ENCODE measurements at places on chromosomes 2 and 18.

DNA sequence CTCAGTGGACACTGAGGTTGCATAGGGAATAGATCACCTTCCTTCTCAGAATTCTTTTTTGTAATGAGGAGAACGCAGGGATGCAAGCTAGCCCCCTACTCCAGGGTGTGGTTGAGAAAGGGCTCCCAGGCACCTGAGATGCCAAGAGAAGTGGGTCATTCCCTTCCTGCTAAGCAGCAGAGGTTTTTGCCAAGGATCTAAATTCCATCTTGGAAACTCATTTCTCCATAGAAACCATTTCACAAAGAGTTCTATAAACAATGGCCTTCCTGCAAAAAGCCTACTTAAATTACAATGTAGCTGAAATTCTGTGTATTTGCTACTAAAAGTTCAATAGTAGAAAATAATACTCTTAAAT lies 3.7 kb upstream of the PPP3R1 start:
- no peak for DNase-seq

DNA sequence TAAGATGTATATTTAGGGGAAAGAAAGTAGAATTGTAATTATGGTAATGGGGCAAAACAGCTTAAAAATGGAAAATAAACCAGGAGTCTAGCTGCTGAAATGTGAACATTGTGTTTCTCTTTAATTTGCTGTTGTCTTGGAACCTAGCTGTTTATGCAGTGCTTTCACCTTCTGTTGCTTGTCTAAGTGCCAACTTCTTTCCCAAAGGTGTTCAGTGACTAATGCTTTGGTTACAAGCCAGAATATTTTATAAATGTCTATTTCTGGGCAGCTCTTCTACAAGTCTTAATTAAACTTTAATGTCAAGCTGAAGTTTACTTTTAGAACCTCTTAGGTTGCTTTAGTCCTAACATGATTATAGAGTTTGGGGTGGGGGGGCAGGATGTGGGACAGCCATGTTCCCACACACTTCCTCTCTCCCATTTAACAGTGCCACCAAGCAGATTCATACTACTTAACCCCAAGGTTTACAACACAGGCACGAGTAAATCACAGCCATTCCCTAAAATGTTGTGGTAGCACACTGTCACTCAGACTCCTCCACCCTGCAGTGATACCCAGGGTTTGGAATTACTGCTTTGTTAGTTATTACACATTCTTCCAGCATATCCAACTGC lies 60.6 kb downstream of the ITGA4 start:
- DNase-seq = no peak

- DNase-seq = no peak
Observed at GRCh38 chr18:75556841-75557240, 129.3 kb upstream of the SMIM21 start.

- no peak for DNase-seq
Observed at GRCh38 chr18:33711514-33711913, 133.5 kb downstream of the ASXL3 start.

GRCh38 chr2:191977754-191978153 lies 130.9 kb upstream of the CAVIN2 start:
- DNase-seq = peak; percentile 54

DNA sequence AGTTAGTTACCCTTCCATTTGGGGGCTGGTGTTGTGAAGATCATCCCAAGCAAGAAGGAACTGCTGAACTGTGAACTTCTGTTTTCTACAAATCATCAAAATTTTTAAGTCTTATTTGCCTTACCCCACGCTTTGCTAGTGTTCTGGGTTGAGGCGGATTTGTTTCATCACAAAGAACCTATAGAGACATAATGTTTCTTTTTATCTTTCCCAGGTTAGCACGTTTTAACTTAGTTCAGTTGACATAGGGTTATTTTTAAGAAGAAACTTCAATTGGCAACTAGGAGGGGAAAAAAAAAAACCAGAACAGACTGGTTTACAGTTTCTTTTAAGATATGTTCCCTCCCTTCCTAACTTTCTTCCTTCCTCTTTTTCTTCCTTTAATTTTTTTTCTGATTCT lies 31.1 kb upstream of the CERS6 start:
- DNase-seq = no peak

GRCh38 chr2:195633974-195634373 lies 23.1 kb upstream of the SLC39A10 start:
- no peak for DNase-seq

DNA sequence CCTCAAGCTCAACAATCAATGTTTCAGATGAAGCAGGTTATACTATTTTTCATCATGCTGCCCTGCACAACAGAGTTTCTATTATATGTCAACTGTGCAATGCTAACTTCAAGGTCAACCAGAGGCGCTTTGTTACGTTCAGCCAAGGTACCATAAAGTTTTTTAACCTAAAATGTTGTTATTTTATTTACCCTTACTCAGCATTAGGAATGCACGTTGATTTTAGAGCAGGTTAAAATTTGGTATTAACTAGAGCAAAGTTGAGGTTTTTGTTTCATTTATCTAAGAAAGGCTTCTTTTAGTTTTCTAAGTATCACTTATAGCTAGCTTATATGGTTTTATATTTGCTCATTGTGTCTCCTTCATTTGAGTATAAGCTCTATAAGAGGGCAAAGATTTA lies 21.8 kb downstream of the ANKAR start:
- no peak for DNase-seq

GRCh38 chr2:135525786-135526185 lies 5.2 kb downstream of the ZRANB3 start:
- DNase-seq = no peak

- DNase-seq = no peak
Observed at GRCh38 chr18:71374294-71375000, 1085.6 kb downstream of the SOCS6 start.

GRCh38 chr2:10410001-10410822 lies 37.9 kb downstream of the ODC1 start:
- DNase-seq = no peak

GRCh38 chr2:167127135-167127534 lies 238.9 kb downstream of the XIRP2 start:
- DNase-seq = no peak

DNA sequence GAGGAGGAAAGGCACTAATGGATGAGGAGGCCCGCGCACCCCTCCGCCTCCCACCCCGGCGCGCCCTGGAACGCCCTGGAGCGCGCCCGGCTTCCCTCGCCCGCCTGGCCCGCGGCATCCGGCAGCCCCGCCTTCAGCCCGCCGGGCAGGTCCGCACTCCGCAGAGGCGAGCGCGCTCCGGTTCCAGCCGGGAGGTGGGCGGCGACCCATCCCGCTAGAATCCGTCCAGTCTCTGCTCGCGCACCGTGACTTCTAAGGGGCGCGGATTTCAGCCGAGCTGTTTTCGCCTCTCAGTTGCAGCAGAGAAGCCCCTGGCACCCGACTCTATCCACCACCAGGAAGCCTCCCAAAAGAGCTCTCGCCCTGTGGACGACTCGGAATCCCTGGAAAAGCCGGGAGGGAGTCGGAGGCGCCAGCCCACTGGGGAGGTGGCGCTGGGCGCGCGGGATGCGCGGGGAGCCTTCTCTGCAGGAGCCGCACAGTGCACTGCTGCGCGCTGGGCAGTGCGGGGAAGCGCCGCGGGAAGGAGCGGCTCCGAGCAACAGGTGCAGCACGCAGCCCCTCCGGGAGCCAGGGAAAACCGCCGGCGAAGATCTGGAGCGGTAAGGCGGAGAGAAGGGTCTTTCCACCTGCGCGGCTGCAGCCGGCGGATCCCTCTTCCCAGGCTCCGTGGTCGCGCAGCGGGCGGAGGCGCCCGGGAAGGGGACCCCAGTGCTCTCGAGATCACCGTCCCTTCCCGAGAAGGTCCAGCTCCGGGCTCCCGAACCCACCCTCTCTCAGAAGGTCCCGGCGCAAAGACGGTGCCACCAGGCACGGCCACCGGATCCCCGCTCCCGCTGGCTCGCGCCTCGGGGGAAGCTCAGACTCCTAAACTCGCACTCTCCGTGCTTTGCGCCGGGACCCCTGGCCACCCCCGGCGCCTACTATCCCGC lies at the start of gene GALR1:
GALR1 (plus strand) TSS at position 280 of the 932 bp plus-strand sequence. CDS start 701 bp downstream, outside the sequence.
- no peak for DNase-seq

DNA sequence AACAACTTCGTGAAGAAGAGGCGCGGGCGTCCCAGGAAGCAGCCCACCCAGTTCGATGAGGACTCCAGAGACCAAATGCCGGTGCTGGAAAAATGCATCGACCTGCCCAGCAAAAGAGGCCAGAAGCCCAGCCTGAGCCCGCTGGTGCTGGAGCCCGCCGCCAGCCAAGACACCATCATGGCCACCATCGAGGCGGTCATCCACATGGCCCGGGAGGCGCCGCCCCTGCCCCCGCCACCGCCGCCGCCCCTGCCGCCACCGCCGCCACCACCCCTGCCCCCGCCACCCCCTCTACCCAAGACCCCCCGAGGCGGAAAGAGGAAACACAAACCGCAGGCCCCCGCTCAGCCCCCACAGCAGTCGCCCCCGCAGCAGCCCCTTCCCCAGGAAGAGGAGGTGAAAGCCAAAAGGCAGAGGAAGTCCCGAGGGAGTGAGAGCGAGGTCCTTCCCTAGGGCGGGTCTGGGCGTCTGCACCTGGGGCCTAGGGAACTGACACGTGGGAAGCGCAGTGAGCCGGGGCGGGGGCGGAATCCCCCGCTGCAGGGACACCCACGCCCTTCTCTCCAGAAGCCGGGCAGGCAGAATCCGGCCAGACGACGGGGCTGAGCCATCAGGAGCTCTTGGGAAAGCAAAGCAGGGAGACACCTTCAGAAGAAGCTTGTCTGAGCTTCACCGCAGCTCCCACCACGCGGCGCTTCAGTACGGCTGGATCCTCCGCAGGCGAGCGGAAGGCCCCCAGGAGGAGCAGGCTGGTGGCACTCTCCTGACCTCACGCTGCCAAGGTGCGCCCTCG lies 382.8 kb downstream of the SETBP1 start:
- no peak for DNase-seq

GRCh38 chr2:36737131-36737750 lies 40.7 kb downstream of the VIT start:
- no peak for DNase-seq

DNA sequence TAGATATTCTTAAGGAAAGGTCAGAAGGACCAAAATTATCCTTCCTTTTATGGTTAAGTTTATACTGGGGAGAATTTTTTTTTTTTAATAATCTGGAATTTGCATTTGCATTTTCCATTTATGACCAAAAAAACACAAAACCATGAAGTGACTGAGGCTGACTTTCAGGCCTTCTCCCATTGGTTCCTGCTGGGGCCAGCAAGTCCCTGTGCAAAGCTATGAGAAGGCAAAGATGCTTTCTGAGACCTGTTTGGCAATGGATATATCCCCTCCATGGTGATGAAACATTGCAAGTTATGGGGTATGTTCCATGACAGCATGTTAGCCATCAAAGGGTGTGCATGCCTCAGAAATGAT lies 60.8 kb downstream of the KIAA2012 start:
- DNase-seq = peak; percentile 70

- no peak for DNase-seq
Observed at GRCh38 chr2:124339709-124340108, 314.6 kb downstream of the CNTNAP5 start.

DNA sequence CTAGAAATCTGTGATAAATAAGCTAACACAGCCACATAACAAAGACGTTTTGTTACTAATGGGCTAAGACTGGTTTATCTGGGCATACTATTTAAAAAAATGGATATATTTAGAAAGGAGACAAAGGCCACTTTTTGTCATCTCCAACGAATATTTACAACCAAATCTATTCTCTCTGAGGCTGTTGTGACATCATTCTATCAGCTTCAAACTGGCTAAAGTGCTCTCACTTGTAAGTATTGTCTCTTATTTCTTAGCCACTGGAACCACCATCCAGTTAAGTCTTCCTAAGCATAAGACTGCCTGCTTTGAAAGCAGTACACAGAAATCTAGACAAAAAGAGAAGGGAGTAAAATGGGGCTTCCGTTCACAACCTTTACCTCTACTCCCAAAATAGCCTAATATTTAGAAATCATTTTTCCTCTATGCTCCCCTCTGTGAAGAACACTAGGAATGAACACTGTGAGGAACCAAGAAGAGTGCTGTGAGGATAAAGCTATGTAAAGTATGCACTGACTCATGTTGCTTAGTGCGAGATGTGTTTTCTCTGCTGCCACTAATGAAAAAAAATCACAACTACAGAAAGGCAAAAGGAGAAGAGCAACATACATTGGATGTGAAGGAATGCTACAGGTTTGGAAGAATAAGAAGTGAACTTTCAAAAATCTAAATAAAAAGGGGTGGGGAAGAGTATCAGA lies 264.1 kb downstream of the EXOC6B start:
- DNase-seq = peak; percentile 45

DNA sequence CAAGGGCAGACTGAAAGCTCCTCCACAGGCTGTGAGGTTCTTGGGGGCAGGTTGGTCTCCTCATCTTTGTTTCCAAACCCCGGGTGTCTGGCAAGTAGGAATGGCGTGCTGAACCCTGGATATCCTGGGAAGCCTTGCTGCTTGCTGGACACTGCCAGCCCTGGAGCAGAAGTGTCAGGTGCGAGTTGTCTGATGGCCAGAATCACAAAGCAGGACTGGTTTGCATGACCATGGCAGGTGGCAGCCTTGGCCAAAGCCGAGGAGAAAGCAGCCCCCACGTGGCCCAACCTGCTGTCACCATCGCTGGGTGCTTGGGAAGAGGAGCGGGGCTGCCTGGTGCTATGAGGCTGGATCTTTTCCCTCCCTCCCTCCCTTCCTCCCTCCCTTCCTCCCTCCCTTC lies 309.5 kb upstream of the HS6ST1 start:
- DNase-seq = no peak

GRCh38 chr18:59621027-59621426 lies 76.2 kb downstream of the CCBE1 start:
- no peak for DNase-seq

- DNase-seq = peak; percentile 95
Observed at GRCh38 chr2:99278793-99279291, 22.2 kb downstream of the LYG1 start.

DNA sequence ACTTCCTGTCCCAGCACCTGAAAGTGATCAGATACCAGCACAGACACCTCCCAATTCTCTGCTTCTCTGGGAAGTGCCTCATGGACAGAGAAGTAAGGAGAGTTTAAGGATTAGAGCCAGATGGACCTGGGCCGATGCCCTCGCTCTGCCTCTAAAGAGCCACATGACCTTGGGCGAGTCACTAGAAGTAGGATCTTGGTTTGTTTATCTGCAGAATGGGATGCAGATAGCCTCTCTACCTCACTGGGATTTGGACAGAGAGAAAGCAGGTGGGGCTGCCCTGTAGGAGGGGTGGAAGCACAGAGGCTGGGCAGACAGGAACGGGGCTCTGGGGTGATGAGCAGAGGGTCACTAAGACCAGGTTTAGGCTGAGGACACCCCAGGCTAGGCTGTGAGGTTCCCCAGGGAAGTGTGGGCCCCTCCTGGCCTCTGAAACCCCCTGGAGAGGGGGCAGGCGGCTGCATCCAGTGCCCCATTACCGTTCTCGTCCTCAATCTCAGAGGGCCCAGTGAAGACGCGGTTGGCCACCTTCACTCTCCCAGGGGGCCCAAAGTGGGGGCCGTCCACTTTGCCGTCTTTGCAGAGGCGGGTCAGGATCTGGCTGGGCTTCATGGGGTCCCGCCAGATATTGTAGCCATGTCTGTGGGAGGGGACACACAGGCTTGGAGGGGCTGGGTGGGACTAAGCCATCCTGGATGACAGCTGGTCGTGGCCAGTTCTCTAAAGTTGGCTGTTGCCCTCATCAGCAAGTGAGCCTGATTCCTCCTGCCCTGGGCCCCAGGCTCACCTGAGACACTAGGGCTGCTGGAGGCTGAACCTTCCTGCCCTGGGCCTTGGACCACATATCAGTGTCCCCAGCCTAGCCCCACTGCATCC lies 13.3 kb downstream of the OTOF start:
- no peak for DNase-seq
